ENCODE measurements at places on chromosomes 3 and 15.
A peak's percentile ranks its signal among the peaks of the same experiment; 100 is the strongest.

DNA sequence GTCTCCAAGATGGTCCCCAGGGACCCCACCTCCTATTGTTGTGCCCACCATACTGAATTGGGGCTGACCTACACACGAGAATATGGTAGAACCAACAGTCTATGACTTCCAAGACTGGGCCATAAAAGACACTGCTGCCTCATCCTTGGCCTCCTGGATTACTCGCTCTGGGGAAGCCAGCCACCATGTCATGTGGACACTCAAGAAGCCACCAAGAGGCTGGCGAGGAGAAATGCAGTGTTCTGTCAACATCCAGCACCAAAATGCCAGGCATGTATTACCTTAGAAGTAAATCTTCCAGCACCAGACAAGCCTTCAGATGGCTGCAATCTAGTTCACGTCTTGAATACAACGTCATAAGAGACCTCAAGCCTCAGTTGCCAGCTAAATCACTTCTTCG, 17.1 kb upstream of the TPM1 start:
- peak; percentile 30 for DNase-seq

DNA sequence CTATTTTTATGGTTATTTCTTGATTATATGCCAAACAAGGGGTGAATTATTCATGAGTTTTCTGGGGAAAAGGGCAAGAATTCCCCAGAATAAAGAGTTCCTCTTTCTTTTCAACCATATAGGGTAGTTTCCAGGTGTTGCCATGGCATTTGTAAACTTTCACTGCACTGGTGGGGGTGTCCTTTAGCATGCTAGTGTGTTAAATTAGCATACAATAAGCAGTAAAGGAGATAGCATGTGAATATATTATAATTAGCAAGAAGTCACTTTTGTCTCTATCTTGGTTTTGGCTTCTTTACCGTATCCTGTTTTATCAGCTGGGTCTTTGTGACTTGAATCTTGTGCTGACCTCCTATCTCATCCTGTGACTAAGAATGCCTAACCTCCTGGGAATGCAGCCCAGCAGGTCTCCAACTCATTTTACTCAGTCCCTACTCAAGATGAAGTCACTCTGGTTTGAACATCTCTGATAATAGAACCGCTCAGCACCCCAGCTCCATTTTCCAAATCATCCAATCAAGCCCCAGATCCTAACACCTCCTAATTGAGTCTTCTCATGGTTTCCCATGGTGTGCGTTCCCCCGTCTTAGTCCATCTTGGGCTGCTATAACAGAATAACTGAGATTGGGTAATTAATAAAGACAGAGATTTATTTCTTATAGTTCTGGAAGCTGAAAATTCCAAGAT, 3.4 kb upstream of the SELENOT start:
- DNase-seq: peak; percentile 17

- no peak for DNase-seq
Measured at GRCh38 chr3:37200141-37200540, 25.8 kb upstream of the LRRFIP2 start.

DNA sequence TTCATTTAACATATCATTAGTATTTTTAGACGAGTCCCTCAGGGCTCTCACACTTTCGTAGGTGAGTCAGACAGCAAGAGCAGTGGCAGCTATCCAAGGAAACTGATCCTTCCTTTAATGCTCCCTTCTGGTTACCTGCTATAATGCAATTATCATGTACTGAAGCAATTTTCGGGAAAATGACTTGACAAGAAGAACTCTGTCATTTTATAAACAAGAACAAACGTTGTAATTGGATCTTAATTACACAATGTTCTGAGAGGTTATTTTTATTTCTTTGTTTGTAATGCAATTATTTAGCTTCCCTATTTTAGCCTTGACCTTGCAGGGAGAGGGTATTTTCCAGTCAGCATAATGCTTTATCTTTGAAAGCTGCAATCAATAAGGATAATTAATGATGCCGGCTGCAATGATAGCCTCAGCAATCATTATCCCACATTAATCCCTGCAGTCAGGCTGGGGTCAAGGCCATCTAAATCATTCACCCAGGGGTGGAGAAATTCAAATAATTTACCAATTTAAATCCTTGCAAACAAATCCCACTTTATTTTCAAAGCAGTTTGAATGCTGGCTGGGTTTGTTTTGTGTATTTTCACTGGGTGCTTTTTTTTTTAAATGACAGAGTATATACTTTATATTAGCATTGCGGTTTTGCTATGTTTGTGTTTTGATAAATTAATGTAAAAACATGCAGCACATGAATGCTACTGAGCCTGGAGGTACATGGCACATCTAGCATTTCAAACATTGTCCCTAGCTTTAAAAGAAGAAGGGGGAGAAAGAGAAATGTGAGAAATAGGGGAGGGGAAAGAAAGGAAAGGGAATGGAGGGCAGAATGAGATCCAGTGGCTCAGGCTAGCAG, 249.9 kb downstream of the SHOX2 start:
- DNase-seq: no peak

DNA sequence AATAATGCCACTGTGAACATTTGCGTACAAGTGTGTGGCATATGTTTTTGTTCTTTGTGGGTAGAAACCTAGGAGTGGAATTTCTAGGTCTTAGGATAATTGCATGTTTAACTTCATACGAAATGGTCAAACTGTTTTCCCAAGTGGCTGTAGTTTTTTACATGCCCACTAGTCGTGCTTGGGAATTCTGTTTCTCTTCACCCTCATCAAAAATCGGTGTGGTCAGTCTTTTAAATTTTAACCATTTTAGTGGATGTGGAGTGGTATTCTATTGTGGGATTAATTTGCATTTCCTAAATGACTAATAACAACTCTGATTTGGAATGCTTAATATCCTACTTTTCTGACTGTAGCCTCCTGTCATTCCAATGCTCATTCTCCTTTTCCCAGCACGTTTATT, 27.6 kb downstream of the ZFAND6 start:
- no peak for DNase-seq

GRCh38 chr3:16906682-16907081, 21.9 kb downstream of the PLCL2 start:
- no peak for DNase-seq

GRCh38 chr3:14871456-14872200, 52.9 kb downstream of the FGD5 start:
- no peak for DNase-seq

GRCh38 chr3:5275529-5275928, 88.0 kb downstream of the EDEM1 start:
- no peak for DNase-seq

DNA sequence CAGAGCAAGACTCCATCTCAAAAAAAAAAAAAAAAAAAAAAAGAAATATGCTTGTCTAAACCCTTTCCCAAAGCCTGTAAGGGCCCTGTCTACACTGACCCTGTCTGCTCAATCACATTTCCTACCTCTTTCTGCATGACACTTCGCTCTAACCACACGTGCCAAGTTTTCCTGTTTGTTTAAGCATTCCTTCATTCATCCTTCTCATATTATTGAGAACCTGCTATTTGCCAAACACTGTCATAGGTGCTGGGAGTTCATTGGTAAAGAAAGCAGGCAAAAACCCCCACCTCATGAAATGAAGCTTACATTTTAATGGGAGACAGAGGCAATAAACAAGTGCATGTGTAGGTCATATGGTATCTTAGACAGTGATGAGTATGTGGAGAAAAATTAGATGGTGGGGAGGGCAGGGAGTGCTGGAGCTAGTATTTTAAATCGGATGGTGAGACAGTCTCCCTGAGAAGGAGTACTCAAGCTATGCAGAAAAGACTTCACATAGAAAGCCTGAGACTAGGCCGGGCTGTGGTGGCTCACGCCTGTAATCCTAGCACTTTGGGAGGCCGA, 48.0 kb downstream of the B3GNT5 start:
- no peak for DNase-seq

DNA sequence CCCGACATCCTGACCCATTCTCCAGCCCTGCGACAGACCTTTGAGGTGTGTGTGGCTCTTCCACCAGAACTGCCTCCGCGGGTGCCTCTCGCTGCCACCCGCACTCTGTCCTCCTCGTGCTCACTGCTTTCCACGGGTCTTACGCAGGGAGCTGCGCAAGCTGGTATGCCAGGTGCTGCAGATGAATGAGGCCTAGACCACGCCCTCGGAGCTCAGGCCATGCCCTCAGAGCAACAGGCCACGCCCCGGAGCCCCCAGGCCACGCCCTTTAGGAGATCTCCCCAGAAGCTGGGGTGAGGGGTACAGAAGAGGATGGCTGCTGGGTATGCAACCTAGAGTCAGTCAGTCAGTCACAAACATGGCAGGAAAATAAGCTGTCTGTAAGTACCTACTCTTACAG, 300.3 kb downstream of the GABRG3 start:
- DNase-seq: no peak

DNA sequence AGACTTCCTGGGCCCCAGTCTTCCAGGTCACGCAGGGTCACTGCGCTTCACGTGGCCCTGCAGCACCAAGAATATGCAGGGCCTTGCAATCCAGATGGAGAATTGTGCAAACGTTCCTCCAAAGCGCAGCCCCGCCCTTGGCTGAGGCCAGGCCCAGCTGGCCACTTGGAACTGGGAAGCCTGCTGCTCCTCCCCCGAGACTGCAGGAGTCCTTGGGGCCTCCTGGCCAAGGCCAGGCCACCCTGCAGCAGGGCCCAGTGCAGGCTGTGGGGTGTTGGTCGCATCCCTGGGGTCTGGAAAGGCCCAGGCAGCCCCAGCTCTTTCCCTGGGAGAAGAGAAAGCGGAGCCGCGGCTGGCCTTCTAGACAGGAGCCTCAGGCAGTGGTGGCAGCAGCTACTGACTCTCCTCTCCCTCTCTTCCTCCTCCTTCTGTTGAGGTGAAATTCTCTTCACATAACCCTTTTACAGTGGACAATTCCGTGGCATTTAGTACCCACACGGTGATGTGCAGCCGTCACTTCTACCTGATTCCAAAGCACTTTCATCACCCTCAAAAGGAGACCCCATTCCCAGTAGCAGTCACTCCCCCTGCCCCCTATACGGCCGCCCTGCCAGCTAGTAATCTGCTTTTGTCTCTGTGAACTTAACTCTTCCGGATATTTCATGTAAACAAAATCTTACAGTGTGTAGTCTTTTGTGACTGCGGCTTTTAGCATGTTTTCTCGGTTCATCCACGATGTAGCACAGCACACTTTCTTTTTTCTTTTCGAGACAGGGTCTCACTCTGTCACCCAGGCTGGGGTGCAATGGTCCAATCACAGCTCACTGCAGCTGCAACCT, 103.9 kb downstream of the TMEM266 start:
- peak; percentile 36 for DNase-seq

- peak; percentile 51 for DNase-seq
Measured at GRCh38 chr3:18097989-18098388, 327.1 kb downstream of the SATB1 start.

DNA sequence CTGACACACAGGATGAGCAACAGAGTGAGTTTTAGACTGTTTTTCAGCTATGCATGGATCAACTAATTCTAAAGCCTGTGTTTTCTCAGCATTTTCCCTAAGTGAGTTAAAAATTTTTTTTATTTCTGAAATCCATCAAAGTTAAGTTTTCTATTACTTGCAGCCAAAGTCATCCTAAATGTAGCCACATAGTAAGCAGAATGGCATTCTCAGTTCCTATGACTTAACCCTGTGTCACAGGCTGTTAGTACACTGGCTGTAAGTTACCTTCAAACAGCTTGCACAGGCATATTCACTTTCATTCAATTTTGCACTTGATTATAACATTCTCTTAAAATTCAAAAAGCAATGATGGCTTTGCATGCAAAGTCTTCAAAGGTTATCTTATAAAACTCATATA, 368.2 kb downstream of the OCA2 start:
- DNase-seq: no peak

All from NB4 (cell line).